COLO829 (cell line): ENCODE measurements at places on chromosomes 1 and 21.
A peak's percentile ranks its signal among the peaks of the same experiment; 100 is the strongest.

DNA sequence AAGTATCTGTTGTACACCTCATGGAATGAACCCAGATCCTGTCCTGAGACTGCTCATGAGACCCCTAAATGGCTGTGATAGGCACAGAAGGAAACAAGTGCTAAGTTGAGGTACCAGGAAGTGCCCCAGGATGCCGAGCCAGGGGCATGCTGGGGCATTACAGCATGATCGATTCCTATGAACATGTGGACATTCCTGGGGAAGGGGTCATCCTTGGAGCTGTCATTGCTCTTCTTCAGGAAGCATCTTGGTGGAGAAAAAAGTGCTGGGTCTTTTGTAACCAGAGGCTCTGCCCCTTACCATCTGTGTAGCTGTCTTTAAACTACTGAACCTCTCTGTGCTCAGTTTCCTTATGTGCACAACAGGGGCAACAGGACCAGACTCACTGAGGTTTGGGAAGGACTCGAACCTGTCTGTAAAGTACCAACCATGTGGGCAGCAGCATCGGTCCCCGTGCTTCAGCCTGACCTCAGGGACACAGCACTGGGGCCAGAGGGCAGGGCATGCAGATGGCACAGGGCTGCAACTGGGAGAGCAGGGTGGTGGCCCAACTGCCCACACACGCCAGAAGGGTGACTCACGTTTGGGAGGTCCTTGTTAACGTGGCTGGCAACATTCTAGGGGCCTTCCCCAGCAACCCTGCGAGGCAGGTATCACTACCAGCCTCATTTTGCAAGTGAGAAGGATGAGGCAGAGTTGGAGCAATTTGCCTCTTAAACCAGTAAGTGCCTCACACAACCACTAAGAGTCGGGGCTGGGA is 142.3 kb upstream of the EDN2 start:
- no peak for DNase-seq

DNA sequence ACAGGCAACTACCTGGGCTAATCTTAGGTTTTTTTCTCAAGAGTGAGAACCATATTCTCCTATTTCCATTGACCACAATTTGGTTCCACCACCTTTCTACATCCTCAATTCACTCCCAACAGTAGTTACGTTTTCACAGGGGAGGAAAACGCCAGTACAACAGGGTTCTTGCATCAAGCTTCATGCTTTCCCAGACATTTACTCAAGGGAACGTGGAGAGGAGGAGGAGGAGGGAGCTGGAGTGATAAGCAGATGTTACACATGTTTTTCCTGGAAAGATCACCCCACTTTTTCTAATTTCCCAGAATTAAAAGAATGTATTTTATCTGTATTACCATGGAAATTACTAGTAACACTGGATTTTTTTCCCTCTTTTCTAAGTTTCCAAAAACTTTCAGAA is 58.3 kb downstream of the RGS5 start:
- no peak for DNase-seq

GRCh38 chr1:55143684-55144083 is 71.5 kb downstream of the USP24 start:
- DNase-seq: no peak

- peak; percentile 91 for DNase-seq
These were observed 15.5 kb upstream of the CITED4 start for GRCh38 chr1:40877698-40878097.

GRCh38 chr1:199098468-199098867 is 459.6 kb downstream of the PTPRC start:
- DNase-seq: no peak

DNA sequence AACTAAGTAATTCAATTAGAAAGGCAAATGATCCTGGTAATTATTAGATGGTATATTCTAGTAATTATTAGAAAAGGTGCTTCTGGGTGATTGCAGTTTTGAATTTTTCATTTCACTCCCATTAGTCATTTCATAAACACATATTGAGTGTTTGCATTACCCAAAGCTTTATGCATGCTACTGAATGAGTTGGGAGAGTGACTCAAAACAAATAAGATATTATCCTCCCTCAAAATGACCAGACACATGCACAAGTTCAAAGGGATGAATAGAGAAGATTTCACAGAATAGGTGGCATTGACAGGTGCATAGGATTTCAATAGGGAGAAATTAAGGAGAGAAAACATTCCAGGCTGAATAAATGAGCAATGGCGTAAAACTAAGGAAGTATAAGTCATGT is 84.7 kb downstream of the PHTF1 start:
- DNase-seq: no peak

GRCh38 chr1:90357995-90358394 is 359.1 kb downstream of the BARHL2 start:
- DNase-seq: no peak

DNA sequence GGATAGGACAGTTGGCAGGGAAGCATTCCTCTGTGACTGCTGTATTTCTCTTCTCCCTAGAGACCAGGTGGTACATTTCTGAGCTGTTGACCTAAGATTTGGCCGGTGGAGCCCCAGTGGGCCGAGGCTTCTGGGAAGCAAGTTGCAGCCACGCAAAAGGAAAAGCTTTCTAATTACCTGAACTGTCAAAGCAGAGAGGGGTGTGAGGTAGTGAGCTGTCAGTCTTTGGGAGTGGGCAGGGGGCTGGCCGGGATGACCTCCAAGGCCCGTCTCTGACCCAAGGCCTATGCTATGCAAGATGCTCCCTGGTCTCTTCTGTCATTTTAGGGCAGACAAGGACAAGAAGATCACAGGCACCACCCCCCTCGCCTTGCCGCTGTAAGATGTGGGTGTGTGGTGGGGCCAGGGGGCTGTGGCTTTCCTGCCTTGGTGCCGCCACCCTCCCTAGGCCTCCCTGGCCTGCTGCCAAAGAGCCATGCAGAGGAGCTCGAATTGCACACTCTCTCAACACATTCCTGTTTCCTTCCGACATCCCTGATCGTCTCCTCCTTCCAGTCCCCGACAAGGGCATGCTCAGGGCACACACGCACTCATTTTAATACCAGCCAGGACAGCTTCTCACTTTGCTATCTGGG is 7.7 kb downstream of the PADI1 start:
- no peak for DNase-seq

DNA sequence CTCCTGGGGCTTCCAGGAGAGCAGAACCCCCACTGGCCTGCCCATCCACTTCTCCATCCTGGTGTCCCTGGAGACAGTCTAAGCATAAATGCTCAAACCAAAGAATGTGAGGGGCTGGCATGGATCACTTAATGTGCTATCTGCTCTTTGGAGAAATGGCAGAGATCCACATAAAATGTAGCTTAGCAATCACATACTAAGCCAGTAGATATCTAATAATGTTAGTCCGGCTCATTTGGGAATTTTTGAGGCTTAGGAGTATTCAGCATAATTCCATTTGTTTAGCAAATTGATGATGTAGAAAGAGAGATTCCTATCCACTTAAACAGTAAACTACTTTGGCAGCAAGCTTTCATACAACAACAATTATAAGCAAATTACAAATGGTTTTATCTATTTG is 90.7 kb downstream of the TENT5C start:
- DNase-seq: no peak

- DNase-seq: no peak
These were observed 48.5 kb downstream of the RWDD3 start for GRCh38 chr1:95282518-95282895.

DNA sequence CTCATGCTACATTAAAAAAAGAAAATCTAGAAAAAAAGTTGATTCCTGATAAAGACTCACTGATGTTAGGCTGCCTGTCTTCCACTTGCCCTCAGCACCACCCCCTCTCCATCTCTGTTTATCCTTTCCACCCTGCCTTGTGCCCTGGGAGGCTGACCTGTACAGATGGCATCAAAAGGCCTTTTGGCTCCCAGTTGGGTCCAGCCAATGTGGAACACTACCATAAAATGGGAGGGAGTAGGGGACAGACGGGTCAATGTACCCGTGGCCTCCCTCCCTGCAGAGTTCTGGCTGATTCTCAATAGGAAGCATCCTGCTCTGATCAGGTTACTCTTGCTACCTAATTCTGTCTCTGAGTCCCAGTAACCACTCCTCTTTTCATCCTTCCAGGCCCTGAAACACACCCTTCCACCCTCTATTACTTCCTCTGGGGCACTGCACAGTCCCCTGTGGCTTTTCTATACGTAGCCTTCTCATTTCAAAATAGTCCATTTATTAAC is 300.0 kb downstream of the HHIPL2 start:
- no peak for DNase-seq

DNA sequence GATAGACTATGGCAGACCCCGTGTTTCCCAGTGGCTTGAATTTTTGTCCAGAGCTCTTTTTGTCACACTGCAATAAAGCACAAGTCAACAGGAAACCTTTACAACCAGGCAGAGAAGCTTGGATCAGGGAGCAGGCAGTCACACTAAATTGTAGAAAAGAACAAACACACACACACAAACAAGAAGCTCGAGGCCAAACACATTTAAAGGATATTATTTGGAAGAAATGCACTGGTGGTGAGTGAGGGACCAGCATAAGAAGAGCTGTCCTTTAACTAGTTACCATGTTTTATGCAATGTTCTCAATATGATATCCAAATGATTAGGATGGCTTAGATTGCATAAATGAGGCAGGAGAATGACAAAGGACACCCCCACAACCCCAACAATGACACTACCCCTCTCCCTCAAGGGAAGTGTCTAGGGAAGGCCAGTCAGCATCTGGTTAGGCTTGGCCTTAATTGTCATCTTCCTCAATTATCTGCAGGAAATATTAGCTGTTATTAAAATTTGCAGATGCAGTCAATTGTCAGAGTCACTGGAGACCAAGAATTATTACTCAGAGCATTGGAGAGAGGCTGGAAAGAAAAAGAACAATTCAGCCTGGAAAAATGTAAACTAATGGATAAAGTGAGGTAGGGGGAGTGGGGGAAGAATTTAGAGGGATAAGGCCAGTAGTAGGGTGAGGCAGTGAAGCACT is 35.3 kb downstream of the DDR2 start:
- no peak for DNase-seq

GRCh38 chr1:25699500-25700143 is 83.0 kb downstream of the MAN1C1 start:
- no peak for DNase-seq

DNA sequence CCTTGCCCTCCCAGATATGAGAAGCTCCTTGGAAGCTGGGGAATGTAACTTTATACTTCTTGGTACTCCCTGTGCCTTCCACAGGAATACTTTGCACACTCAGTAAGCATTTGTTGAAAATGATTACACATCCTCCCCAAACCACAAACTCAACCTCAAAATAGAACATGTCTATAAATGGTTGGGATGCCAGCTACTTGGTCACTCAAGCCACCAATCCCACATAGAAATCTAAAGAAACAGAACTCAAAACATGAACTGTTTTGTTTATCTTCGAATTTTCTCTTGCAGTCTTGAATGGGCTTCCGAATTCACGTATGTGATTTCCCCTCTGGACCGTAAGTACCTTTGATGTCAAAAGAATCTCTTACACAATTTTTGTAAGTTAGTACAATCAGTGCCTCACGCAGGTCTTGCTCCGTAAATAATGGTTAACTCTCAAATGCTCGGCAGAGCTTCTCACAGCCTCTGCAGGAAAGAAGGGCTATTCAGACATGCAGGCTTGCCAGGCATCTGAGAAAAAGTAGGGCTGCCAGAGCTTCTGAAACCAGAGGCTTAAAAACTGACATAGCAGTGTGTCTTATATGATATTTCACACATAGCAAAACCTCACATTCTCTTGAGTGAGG is 26.9 kb downstream of the SORT1 start:
- DNase-seq: peak; percentile 31

DNA sequence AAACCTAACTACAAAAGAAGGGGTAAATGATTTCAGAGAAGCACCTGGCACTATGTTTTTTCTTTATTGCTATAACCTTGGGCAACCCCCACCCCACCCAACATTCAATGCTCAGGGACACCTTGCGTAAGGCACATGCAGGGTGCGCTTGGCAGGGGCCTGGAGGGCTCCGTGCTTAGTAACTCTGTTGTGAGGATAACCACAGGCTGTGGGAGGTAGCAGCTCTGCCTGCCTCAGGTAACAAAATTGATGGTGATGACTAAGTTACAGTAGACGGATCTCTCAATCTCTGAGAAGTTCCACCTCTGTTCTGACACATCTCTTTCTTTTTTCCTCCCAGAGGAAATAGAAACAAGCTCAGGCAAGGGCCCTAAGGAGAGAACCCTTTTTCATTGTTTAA is 8.7 kb upstream of the CCN1 start:
- no peak for DNase-seq

- no peak for DNase-seq
These were observed 74.4 kb downstream of the COL24A1 start for GRCh38 chr1:86082183-86082582.
